ENCODE measurements at places on chromosomes 2 and 18.

- DNase-seq, result no peak
Measured at GRCh38 chr2:232489516-232490220, 2.0 kb upstream of the ECEL1 start.

GRCh38 chr2:70125498-70125898 is 38.2 kb downstream of the PCBP1 start:
- no peak for DNase-seq

- no peak for DNase-seq
Measured at GRCh38 chr2:230323385-230324106, 3.4 kb upstream of the SP140L start.

DNA sequence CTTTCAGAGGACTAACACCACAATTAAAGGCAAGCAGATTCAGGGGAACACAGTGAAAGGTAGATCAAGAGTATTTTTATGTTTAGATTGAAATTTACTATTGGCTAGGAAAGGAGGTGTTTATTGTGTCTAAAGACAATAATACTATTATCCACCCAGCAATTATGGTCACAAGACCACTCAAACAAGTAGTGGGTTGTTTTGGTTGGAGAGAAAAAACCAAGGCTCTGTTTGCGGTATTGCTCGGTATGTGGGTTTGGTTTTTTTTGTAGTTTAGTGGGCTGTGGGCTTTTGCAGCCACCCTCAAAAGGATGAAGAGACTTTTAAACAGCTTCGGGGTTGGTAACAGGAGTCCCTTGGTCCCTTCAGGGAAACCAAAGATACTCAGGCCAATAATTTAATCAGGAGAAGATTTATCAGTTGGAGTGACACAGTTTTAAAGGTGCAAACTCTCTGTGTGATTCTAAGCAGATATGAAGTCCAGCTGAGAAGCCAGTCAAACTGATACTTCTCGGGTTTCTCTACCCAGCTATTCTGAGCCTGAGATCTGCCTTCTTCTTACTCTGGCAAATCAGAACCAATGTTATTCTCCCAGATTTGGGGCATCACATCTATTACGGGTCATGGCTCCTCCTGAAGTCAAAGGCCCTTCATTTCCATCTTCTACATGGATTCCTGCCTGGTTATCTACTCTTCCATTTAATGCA is 55.3 kb downstream of the DCC start:
- DNase-seq, result no peak

- DNase-seq, result no peak
Measured at GRCh38 chr2:128682266-128682665, 363.6 kb upstream of the HS6ST1 start.

- no peak for DNase-seq
Measured at GRCh38 chr2:64328415-64328722, 125.6 kb upstream of the LGALSL start.

DNA sequence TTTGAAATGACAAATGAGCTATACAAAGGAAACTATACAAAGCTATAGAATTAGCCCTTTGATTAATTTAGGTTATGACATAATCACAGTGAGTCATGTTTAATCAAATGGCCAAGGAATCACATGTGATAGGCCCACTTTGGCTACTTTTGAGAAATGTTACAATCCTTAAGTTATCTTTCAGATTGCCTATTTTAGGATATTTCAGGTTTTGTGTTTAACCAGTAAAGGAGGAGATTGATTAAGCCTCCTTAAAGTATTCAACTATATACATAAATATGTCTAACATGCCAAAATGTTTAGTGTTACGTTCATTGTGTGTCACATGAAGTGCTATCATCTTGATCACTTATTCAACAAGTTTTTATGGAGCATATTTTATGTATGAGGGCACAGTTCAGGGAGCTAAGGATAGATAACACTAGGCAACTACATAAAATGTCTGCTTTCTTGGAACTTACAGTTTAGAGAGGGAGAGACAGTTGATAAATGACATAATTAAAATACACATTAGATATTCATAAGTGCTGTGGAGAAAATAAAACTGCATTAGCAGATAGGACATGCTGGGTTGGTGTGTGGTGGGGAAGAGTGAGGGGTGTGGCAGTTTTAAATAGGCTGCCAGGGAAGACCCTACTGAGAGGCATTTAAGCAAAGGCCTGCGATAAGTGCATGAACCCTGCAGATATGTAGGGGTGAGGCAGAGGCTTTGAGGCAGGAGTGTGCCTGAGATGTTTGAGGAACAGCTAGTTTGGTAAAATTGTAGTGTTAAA is 77.2 kb downstream of the LTBP1 start:
- DNase-seq, result no peak

- no peak for DNase-seq
Measured at GRCh38 chr18:25898965-25899364, 191.4 kb downstream of the SS18 start.

- no peak for DNase-seq
Measured at GRCh38 chr2:121284463-121285449, at the start of gene TFCP2L1. TSS of gene TFCP2L1 (minus strand) at chr2:121285202. CDS start at chr2:121285109, 93 bp downstream.

- DNase-seq, result no peak
Measured at GRCh38 chr2:1153920-1154319, 203.3 kb downstream of the SNTG2 start.

DNA sequence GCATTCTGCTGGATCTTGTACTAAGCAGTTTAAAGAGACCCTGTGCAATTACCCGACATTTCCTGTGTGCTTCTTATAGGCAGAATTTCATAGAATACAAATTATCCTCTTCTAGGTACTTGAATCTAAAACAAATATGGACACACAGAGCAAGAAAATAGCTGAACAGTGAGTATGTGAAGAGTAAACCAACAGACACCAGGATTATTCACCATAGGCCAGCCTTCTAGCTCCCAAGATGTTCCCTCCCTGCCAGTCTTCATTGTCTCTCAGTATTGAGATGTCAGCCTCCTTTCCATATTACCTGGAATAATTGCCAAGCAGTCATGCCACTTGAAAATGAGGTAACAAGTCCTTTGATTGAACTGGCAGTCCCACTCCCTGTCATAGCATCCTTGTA is 187.1 kb downstream of the PTPRM start:
- no peak for DNase-seq

- no peak for DNase-seq
Measured at GRCh38 chr18:74183130-74183529, 34.8 kb downstream of the TIMM21 start.

DNA sequence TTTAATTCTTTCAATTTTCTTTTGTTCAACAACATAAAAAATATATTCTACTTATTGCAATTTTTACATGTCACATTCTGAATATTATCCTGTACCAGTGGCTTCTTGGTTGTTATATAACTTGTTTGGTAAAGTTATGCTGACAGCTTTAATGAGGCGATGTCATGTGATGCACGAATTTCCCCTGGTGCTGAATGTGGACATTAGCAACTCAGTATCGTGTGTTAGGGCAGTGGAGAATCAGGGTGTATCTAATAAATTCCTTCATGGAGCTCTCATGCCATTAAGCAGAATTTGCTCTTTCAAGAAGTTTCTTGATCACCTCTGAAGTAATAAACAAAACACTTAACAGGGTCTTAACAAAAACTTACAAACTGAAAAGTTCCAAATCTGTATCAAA is 99.6 kb upstream of the DNMT3A start:
- DNase-seq, result no peak

GRCh38 chr2:486371-486770 is 190.8 kb downstream of the TMEM18 start:
- no peak for DNase-seq

GRCh38 chr18:46574000-46574742 is 82.8 kb downstream of the LOXHD1 start:
- DNase-seq, result no peak

DNA sequence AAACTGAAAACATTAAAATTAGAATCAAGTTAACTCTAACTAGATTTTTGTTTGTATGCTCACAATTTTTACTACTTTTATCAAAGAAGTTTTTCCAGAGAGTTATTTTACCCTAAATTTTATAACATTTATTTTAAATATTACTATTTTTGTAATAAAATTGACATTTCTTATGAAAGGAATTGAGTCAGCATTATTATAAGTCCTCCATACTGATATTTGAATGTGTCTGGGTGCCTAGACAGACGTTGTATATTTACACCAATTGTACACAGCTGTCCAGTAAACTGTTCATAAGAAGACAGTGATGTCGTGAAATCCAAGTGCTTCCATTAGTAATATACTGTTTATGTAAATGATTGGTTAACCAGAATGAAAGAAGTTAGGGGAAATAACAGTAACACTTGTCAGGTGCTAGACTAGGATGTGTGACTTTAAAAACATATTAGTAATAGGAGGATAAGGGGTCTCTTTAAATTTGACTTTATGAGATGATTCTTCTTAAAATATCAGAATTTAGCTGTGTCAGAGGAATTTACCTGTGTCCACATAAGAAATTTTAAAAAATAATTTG is 73.7 kb downstream of the TANK start:
- DNase-seq, result no peak

DNA sequence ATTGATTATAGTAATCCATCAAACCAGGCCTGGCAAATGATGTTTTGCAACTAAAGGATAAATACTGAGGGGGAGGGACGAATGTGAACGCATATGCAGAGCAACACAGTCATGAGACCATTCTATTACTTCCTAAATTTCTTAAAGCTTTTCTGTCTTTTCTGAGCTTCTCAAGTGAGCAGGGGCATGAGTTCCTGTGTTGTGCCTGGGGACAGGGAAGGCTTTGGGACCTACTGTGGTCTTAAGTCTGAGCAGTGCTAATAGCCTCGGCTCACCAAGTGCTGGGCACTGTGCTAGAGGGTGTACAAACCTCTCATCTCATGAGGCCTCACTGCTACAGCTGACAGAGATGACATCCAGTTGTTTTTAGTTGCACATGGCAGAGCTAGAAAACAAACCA is 182.4 kb downstream of the NEDD4L start:
- no peak for DNase-seq

DNA sequence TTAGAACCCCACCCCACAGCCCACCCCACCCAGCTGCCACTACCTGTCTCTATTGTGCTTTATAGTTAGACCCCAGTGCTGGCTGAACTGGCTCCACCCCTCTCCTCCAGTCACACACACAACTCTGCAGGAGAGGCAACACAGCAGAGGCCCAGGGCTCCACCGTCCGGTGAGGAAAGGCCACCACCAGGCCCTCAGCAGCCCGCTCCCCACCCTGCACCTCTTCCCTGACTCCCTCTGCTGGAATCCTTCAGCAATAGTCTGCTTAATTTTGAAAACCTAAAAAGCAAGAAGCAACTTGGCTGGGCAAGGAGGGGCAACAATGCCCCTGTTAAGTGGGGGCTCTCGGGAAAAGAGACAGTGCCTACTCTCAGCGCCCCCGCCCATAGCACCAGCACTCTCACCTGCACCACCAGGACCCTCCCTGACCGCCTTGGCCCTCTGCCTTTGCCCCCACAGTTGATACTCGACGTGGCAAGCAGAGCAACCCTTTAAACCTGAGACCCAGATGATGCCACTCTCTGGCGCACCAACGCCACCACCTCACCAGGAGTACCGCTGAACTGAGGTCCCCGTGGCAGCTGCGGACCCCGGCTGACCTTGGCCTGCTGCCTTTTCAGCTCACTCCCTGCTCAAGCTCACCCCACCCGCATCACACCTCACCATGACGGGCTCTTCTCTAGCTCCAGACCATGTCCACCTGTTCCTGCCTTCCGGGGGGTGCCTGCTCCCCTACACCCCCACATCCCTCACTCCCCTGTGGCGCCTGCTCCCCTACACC is 45.7 kb downstream of the NDUFA10 start:
- no peak for DNase-seq

DNA sequence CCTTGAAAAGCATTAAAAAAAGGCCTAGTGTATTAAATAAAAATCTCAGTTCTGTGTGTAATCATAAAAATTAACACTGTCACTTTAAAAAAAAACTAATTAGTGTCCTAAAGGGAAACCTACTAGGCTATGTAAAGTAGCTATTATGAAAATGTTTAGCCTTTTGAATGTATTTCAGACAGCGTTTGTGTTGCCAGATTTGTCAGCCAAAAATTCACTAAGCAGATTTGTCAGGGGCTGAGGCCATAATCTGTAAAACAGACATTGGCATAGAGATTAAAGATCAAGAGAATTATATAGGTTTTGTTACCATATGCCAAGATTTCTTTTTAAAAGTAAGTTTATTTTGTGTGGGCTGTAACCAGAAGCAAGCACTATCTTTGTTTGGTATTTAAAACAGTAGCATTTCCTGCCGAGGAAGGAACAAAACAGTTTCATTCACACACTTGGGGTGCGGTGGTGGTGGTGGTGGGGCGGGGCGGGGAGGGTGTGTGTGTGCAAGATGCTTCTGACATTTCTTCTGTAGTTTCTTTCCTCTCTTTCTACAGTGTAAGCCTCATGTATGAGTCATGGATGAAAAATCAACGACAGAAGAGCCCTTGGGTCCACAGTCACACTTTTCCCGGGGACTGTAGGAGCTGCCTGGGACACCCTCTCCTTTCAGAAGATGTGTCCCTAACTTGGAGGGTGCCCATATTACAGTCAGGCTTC is 328.5 kb upstream of the FANCL start:
- DNase-seq, result no peak

DNA sequence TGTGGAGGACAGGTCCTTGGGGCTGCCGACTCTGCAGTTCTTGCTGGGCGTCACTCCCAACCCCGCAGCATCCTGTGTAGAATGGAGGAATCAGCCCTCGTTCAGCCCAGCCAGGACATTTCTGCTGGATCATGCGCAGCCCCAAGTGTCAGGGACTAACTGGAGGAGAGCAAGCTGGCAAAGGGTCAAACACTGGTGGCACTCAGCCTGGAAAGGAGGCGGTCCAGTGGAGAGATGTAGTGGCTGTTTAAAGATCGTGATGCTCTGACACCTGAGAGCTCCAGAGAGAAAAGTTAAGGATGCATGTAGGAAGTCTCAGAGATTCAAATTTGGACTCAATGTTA is 63.6 kb upstream of the SH3RF3 start:
- no peak for DNase-seq

DNA sequence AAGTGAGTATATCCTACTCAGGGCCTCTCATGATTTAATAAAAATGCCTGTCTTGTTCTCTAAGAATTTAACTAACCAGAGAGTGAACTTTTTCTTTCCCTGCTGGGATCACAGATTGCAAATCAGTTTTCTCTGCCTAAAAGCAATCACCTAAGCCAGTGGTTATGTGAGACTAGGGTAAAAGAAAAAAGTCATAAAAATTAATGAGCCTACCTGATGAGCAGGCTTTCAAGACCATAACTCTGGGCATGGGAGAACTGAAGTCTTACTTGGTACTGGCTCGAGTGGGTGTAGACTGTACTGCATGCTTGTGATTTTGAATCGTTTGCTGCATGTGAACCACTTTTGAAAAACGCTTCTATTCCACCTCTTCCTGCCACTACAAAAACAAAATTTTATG is 1677.0 kb upstream of the LRRTM1 start:
- DNase-seq, result no peak

Data from CD4-positive, alpha-beta T cell (primary cell).